ENCODE measurements at places on chromosomes 7 and 10.

DNA sequence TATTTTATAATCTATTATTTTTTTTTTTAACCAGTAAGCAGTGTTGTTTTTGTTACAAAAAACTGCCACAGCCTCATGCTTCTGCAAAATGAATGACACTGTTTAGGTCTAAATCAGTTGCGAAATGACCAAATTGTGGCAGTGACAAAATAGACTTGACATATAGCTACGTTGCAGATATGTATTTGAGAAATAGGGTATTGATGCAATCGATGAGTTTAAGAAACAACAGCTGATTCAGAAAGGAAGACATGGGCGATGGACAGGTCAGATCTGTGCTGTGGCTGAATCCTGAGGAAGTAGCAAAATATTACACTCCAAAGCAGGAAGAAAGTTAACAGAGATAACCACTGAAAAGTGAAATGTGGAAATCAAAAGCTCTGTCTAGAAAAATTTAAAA lies 89.0 kb upstream of the STEAP4 start:
- no peak for DNase-seq

GRCh38 chr7:42091461-42092291 lies 145.3 kb downstream of the GLI3 start:
- DNase-seq, result no peak

- DNase-seq, result peak; percentile 8
Measured at GRCh38 chr10:546971-547590, 142.4 kb downstream of the DIP2C start.

DNA sequence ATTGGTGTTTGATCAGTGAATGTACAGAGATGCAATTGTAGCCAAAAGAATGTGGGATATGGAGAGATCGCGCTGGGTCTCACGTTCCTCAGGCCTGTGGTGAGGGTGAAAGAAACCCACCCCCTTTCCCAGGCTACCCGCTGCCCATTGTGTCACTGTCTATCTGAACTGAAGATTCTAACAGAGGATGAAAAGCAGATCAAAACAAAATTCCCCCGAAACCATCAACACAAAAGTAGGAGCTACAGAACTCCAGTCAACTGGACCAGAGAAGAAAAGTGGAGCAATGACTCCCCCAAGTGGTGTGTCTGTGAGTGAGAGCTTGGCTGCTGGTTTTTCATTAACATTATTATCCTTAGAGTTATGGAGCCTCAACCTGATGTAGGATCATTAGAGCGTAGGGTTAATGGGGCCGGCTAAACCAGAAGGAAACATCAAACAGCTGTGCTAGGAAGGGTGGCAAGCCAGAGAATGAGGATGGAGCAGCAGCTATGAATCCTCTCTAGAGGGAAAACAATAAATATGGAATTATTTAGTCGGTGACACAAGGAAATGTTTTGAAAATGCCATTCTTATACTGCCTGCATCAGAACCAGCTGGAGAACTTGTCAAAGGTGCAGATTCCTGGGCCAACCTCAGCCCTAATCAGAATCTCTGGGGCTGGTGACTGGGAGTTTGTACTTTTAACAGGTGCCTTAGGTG lies 38.3 kb downstream of the AKR1B1 start:
- DNase-seq, result peak; percentile 82

DNA sequence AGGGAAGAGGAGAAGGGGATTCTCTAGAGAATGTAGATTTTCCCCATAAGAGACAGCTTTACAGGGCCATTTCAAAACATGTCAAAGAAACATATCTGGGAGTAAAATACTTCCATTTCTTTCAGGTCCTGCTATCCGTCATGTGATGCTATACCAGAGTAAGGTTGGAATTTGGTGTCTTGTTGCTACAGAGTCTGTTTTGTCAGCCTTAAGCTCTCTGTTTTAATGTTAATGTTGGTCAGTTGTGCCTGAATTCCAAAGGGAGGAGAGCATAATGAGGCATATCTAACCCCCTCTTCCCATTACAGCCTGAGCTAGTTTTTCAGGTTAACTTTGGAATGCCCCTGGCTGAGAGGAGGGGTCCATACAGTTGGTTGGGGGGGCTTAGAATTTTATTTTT lies 94.7 kb upstream of the CCDC71L start:
- DNase-seq, result no peak

GRCh38 chr10:23310404-23310803 lies 34.2 kb downstream of the C10orf67 start:
- no peak for DNase-seq

DNA sequence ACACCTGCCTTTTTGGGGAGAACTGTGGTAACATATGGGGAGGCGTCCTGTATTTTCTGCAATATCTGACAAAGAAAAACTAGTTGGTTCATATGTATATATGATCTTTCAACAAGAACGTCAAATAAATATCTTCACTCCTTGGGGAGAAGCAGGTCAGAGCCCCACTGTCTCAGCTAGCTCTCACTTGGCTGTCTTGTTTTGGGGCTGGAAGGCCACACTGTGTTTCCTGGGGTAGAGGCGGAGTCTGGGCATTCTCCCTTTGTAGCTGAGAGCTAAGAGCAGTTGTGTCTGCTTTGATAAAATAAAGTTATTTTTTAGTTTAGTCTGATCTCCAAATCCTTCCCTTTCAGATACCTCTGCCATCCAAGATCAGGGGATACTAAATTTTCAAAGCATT lies 83.9 kb upstream of the IGFBP3 start:
- no peak for DNase-seq

DNA sequence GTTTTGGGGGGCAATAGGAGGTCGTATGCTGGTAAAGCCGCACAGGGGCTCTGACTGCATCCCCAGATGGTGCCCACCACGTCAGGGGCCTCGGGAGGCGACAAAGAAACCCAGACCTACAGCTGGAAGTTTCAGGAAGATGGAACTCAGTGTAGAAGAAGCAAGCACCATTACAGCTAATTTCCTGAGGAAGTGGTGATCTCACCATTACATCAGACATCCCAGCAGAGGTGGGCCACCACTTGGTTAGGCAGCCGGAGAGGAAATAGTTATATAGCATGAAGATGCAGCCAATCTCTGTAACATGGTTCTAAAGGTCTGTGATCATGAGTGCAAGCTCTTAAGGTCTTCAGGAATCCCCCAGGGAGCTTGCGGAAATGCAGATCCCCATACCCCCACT lies 127.3 kb upstream of the PCBD1 start:
- DNase-seq, result no peak

DNA sequence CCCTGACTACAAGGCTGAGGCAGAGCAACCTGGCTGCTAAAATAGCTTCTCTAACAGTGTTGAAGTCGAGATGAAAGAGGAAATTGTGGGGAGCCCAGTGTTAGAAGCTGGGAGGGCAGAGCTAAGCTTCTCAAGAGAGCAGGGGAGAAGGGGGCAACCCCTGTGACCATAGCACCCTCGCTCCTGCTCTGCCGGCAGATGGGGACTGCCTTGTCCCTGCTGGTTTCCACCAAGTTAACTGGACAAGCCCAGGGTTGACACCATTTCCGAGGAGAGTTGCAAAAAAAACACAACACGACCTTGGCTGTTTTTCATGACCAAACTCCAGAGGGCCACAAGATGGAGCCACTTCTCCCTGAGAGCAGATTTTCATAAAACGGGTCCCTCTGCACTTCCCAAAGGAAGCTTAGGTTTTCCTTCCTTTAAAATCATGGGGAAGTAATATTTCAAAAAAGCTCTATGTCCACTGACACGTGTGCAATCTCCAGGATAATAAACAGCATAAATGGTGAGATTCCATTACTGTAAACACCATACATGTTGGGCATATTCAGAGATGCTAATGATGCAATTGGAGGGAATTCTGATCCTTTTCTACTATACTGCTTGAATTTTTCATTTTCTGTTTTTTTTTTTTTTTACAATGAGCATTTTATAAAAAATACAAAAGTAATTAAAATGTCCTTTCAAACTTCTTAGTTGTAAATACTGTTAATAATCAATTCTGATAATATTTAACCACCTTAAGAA lies 140.4 kb downstream of the PIP4K2A start:
- peak; percentile 53 for DNase-seq

DNA sequence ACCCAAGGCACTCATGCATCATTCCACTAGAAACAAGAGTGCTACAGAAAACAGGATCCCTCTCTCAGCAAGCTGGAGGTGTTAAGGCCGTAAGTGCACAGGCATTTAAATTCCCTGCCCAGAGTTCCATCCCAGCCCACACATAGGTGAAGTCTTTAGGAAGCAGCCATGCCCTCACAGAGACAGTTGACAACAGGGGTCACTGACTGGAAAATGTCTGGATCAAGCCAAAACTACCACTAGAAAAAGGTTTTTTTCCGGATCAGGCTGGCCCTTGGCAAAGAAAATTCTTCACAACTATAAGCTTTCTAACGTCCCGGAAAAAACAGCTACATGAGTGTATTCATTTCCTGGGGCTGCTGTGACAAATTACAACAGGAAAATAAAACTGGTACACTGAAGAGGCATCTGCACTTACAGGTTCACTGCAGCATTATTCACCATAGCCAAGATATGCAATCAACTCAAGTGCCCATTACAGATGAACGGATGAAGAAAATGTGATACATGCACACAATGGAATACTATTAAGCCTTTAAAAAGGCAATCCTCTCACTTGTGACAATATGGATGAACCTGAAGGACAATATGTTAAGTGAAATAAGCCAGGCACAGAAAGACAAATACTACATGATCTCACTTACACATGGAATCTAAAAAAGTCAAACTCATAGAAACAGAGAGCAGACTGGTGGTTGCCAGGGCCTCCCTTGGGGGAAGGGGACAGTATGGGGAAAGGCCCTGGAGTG lies 52.5 kb downstream of the SLC25A13 start:
- DNase-seq, result no peak

- DNase-seq, result peak; percentile 3
Measured at GRCh38 chr7:64619705-64620104, 46.2 kb upstream of the ZNF107 start.

Data from cardiac fibroblast (primary cell).